ENCODE measurements at places on chromosomes 2 and 18.
A peak's percentile ranks its signal among the peaks of the same experiment; 100 is the strongest.

GRCh38 chr2:181070836-181071200 lies 90.4 kb downstream of the UBE2E3 start:
- no peak for DNase-seq

GRCh38 chr2:241814643-241815476 lies 5.9 kb downstream of the NEU4 start:
- DNase-seq = no peak

- DNase-seq = no peak
These were observed 20.6 kb downstream of the SERTAD2 start for GRCh38 chr2:64632835-64633819.

DNA sequence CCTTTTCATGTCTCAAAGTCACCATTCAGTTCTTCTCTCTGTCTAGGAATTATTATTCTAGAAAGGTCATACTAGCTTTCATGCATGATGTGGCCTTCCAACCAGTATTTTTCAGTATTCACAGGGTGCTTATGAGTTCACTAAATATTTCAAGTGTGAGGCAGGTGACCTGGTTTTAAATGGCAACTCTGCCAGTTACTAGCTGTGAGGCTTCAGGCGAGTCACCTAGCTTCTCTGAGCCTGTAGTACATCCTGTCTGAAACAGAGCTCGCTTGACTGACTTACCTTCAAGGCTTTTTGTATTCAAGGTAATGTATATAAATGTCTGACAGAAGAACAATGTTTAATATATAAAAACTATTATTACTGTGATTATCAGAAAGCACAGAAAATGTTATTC lies 19.4 kb upstream of the ACVR1 start:
- DNase-seq = no peak

DNA sequence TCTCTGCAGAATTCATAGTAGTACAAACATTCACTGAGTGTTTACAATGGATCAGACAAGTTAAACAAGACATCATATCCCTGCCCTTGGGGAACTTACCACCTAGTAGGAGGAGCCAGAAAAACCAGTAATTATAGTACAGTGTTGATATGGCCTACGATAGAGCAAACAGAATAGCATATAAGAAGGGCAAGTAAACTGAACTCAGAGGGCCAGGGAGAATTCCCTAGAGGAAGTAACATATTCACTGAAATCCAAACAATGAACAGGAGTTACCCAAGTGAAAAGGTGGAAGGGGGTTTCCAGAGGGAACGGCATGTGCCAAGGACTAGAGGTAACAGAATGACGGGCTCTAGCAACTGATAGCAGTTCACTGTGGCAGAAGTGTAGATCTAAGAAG lies 34.1 kb downstream of the NHEJ1 start:
- DNase-seq = no peak

GRCh38 chr2:83282841-83283240 lies 1176.2 kb downstream of the SUCLG1 start:
- no peak for DNase-seq

DNA sequence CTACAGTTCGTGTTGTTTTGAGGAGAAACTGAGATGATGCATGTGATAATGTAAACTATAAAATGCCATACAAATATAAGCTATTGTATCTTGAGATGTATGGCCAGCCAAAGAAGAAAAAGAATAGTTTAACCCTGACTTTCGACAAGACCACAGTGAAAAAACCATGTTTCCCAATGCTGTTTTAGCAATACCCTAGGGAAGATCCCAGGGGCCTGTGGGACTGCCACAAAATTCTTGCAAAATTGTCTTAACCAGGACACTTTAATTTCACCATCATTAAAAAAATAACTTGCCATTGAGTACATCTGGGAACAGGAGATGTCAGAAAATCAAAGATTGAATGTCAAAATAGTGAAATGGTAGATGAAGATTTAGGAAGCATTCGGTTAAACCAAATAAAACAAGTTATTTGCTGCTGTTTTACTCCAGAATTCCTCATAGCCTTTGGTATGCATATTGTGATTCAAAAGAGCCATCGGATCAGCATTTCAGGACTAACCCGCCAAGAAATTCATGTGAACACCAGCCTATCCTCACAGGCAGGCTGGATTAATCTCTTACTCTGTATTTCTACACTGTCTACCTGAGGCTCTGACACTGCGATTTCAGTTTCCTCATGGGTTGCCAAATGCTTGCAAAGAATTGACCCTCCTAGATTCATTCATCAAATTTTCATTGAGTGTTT lies 49.0 kb upstream of the SP3 start:
- no peak for DNase-seq

GRCh38 chr2:96374211-96374951 lies 38.8 kb downstream of the NCAPH start:
- no peak for DNase-seq

- peak; percentile 52 for DNase-seq
These were observed 2.8 kb downstream of the ONECUT2 start for GRCh38 chr18:57437766-57438671.

DNA sequence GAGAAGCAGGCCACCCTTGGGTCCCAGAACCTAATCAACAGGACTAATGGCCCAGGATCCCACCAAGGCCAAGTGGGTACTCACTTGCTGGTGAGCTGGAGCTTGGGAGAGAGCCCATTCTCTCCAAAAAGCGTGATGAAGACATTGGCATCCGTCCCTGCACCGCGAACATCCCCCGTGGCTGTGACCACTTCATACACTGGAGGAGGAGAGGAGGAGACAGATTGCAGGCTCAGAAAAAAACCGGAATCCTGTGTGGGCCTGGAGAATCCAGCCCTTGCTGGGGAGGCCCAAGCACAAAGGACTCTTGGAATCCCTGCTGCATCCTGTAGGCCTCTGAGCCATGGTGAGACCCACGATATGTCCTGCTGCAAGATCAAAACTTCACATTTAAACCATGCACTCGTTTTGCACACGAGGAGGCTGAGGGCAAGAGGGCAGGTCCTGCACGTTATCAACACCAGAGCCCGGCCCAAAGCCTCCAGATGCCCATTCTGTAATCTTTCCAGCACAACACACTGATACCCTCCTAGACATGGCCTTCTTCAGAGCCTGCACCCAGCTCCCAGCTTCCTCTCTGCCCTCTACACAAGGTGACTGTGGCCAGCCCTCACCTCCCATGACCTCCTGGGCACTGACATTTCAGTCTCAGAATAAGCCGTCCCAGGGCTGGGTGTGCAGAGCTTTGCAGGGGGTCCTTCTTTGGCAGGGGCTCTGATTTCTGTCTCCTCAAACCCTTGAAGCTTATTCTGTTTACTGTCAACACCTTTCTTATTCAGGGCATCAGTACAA lies 7.8 kb downstream of the LOXHD1 start:
- DNase-seq = no peak

- DNase-seq = peak; percentile 40
These were observed 644 bp downstream of the PTGR3 start for GRCh38 chr18:75208155-75208835.
